ENCODE measurements at places on chromosomes 11 and 22.

DNA sequence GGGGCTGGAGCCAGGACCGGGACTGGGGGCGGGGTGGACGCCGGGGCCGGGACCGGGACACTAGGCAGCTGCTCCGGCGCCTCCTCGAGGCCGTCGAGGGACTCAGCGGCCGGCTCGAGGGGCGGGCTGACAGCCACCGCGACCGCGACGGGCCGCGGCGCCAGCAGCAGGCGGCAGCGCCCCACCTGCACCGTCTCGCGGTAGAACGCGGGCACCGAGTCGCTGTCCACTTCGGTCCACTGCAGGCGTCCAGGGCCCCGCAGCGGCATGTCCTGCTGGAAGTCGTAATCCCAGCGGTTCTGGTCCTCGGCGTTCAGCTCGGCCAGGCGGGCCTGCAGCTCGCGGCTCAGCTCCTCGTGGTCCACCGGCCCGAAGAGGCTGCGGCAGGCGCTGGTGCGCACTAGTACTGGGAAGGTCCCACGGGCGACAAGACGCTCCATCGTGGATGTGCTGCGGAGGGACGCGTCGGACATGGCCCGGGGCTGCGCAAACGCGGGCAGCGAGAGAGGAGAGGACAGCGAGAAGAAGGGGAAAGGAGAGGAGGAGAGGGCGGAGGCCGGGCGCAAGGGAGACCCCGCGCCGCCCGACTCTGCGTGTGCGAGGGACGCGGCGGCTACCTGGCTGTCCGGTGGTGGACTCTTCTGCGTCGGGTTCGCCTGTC, 428 bp downstream of the CDKN1C start:
- no peak for DNase-seq

GRCh38 chr11:33160587-33160986, 693 bp downstream of the CSTF3 start:
- DNase-seq = no peak

GRCh38 chr11:73143126-73143838, 1.2 kb upstream of the FCHSD2 start:
- DNase-seq = peak; percentile 12

DNA sequence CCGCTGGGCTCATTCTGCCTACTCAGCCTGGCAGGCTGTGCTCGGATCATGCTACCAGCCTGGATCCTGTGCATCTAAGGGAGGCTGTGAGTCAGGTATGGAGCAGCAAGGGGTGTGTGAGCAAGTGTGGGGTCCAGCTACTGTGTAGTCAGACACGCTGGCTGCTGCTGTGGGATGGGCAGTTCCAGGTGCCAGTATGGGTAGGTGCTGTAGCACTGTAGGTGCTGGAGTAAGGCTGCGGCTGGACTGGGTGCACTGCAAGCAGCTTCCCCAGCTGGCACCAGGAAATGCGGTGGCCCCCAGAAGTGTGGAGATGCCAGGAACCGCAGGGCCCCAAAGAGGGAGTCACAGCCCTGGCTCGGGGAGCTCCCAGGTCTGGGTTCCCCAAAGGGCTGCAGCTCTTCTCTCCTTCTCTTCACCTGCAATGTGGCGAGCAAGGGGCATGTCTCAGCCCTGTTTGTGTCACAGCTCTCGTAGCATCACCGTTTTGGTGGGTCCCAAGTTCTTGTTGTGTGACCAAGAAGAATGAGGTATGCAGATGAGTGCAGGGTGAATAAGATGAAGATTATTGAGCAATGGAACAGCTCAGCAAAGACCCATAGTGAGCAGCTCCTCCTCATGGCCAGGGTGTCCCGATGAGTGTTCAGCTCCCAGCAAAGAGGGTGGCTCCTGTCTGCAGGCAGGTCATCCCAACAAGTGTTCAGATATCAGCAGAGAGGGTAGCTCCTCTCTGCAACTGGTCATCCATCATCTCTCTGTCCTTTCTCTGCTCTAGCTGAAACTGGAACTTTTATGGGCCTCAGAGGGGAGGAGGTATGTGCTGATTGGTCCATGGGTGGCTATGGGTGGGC, 462.9 kb downstream of the TBC1D22A start:
- DNase-seq = no peak
